ENCODE measurements at places on chromosomes 2 and 18. TPM values are rescaled to one million over a fixed set of nuclear protein-coding genes. Genes with fewer than 3 reads are reported as not detected.

- no peak for DNase-seq
Observed at GRCh38 chr2:238763471-238763995, 84.4 kb upstream of the TWIST2 start.

PROM2 gene
- 24.7 TPM for total RNA-seq

LRRTM1 gene
- total RNA-seq = not detected

MPP4 gene
- total RNA-seq = 0.44 TPM

AFF3 gene
- total RNA-seq = not detected

DNA sequence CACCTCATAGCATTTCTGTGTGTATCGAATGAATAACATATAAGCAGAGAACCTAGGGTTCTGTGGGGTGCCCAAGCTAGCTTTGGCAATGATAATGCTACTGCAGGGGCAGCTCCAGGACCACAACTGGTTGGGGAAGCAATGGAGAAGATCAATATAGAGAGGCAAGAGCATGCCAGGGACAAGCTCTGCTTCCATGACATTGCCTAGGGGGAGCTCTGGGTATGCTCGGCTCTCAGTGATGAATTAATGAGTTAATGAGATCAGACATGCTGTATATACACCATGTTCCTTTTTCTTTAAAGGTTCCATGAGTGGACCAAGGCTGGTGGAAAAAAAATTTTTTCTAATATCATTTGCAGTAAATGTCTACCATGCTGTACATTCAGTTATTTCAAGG is 618.4 kb downstream of the BCL11A start:
- DNase-seq = no peak

LHCGR gene
- total RNA-seq = not detected

DNA sequence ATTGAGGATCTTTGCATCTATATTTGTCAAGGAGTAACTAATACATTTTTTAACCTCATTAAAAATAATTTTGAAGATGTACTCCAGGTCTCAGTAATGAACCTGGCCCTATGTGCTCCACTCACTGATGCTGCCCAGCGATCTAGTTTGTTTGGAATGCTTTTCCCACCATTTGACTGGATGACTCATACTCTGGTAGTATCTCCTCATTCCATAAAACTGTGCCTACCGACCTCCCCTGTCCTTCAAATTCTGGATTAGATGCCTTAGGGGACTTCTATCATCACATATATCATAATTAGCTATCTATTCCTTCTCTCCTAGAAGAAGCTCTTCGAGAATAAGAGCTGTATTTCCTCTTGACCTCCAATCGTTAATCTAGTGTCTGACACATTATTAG is 83.8 kb downstream of the FAM117B start:
- no peak for DNase-seq

CD8B2 gene
- not detected for total RNA-seq

DNA sequence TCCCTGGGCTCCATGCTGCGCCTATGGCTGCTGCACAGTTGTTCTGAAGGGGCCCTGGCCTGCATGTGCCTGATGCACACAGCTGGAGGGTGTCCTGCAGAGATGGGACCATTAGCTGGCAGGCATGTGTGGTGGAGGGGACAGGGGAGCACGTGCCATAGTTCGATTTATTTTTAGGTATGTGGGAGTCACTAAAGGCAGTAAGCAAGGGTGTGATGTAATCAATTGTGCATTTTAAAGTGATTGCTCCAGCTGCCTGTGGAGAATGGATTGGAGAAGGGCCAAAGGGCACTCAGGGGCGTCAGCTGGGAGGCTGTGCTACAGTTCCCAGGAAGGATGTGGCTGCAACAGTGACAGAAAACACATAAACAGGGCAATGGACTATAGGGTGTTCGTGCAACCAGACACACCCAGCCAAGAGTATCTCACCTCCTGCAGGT is 205.1 kb downstream of the ARL4C start:
- no peak for DNase-seq

DNA sequence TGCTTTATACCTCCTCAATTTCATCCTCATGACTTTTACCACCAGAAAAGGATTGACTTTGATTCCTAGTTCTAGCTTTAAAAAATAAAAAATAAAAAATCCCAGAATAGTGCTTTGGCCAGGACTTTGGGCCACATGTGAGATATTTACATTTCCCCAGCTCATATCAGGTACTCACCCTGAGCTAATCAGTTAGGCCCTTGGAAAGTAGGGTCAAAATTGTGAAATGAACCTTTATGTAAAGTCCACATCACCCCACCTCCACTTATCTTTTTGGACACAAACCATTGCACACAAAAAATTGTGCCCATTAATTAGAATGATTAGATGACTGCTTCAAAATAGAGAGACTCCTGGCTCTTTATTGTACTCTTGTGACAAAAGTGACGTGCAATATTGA is 17.2 kb downstream of the ME2 start:
- DNase-seq = no peak

DNA sequence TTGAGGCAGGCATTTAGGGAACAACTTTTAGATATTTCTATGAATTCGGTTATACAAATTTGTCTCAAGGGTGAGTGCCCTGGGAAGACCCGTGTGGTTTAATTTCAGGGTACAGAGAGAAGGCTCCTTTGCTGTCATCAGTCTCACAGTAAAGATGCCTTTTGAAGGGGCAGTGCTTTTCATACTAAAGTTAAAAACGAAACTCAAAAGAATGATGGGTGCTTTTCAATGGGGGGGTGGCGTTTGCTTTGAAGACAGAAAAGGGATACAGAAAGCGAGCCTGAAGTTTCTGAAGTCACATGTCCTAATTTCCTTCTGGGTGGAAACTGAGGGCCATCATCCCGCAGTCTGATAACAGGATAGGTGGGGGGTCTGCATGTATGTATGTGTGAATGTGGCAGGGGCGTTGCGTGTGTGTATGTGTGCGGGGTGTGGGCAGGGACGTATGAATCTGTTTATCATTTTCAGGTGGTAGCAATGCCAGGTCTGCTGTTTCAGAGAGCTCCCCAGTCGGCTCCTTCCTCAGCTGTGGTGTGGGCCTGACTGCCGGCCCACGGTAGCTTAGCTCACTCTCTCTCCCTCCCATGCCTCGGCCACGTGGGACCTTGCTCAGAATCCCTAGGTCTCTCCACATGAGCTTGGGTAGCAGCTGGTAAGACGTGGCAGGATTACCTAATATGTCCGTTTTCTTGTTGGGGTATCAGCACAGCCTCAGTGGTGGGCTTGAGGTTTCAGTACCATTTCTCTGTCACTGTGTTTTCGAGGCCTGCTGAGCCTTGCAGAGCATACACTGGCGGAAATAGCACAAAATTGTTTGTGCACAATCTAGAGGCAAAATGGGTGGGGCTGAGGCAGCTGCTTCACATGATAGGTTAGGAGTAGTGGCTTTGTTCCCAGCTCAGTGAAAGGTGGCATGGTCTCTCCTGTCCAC is 32.7 kb downstream of the ARHGAP25 start:
- no peak for DNase-seq

DNA sequence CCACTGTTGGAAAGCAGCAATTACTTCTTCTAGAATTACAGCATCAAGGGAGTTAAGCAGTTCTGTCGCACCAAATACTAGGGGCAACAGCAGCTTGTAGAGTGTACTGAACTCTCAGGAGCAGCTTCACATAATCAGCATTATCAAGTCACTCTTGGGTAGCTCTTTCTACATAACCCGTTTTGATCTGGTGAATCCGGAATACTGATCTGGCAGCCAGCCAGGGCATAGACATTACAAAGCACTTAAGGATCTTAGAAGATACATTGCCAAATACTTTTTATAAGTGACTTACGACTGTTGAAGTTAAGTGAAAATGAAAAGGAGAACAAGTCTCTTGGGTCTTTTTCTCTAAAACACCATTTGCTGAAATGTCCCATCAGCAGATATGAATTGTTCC is 73.2 kb upstream of the NETO1 start:
- no peak for DNase-seq

SLC5A7 gene
- not detected for total RNA-seq

- DNase-seq = no peak
Observed at GRCh38 chr2:15337996-15338666, 223.0 kb downstream of the NBAS start.

DNA sequence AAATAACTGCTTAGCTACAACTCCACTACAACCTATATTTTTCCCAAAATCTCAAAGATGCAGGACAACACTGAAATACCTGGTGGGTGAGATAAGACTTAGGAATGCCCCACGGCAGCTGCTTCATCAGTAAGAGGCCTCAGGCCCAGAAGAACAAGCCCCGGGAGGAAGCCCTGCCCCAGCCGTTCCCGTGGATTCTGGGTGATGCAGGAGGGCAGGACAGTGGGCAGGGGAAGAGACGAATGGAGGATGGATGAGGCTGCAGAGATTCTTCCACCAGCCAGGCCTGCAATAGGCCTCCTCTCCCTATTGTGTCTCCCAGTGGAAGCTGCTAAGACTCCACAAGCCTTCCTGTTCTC is 197.9 kb upstream of the HDAC4 start:
- no peak for DNase-seq

Data from Calu3 (cell line).